ENCODE measurements at places on chromosomes 7 and 10.

- no peak for DNase-seq
Observed at GRCh38 chr10:46218921-46219320, 67.9 kb upstream of the ANTXRL start.

- DNase-seq, result no peak
Observed at GRCh38 chr7:71808115-71808514, 604.0 kb downstream of the CALN1 start.

GRCh38 chr7:75971961-75972763 is 22.2 kb downstream of the TMEM120A start:
- DNase-seq, result no peak

- no peak for DNase-seq
Observed at GRCh38 chr10:133238466-133238804, 780 bp downstream of the VENTX start.

DNA sequence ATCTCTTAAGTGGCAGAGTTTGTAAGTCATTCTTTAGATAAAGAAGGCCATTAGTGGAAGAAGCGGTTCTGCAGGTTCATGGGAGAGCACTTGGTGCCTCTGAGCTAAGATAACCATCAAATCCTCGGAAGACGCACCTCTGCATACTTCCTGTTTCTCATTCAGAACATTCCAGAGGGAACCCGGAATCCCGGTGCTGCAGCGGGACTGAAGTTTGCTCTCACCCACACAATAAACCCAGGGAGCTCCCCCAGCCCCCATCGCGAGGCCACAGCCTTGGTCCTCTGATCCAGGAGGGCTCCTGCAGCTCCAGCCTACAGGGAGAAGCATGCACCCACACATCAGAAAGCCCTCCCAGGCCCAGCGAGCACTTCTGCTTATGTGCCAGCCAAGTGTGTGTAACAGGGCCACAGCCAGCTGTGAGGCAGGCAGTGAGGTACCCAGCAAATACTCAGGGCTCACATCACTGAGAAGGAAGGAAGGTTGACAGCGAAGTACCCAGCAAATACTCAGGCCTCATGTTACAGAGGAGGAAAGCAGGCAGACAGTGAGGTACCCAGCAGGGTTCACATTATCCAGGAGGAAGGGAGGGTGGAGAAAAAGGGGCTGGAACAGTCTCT is 142.4 kb downstream of the DIP2C start:
- no peak for DNase-seq

DNA sequence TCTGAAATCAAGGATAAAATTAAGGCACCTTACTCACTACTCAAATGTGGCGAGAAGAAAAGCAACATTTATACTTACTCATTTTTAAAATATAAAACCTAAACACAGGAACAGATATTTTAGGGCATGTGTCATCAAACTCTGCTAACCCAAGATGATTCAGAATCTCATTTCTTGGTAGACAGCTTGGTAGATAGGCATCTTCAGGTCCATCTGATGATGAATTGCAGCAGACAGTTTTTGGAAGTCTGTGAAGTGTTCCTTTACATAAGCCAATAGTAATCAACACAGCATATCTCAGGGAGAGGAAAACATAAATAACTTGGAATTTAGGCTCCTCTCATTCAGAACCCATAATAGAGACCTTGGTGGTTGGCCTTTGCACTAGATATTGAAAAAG is 3.4 kb downstream of the HIPK2 start:
- DNase-seq, result no peak

Measured in NCI-H526 treated with DMSO at 0.1 percent for 48 hours (cell line).